Thoracic aorta (tissue), 2 donors: ENCODE measurements at places on chromosomes 5 and 9. TPM values are rescaled to one million over a fixed set of nuclear protein-coding genes. Genes with fewer than 3 reads are reported as not detected.

DNA sequence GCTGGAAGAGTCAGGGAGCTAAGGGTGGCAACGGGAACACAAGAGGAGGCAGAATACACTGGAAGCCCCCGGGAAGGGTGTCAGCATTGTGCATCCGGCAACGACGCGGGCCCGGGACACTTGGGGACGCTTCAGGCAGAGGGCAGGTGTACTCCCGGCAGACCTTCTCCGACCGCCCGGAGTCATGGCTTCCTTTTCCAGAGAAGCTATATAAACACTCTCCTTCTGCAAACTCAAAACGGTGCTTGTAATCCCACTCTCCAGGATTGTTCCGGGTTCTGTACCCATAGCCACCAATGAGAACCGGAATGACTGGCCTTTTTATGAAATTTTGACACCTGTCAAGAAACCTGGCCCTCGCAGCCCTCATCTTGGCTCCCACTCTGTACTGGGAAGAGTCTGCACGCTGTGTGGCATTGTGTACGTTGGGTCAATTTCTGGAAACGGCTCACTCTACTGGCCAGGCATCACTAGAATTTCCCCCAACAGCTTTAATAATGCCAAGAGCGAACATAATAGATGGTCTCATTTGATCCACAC, 462 bp upstream of the MCC start:
- DNase-seq = no peak
- no peaks in the 10 kb centered on the region for H3K27me3 ChIP-seq
- H3K36me3 ChIP-seq = no peaks in the 10 kb centered on the region
- no peak overlapping the region for H3K27ac ChIP-seq
- peaks cover 23% of the 10 kb centered on the region for H3K4me1 ChIP-seq

The PRLR gene
- 2.6 TPM for total RNA-seq

The PAXX gene
- 49.9 TPM for total RNA-seq

DNA sequence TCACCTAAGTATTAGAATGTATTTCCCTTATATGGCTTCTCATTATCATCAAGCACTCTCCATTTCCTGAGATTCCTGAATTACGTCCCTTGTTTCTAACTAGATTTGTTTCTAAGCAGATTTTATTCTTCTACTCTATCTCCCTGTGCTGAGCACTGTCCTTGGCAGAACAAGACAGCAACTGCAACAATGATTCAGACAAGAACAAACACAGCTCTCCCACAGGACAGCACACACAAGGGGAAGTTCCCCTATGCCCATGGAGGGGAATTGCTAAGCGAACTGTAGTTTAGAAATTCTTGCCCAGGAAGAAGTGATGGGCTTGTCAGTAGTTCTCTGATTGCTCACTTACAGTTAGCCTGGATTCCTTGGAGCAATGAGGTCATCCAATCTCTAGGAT, 759.9 kb downstream of the DTWD2 start:
- no peaks in the 10 kb centered on the region for H3K4me1 ChIP-seq
- H3K36me3 ChIP-seq = no peaks in the 10 kb centered on the region
- no peak for DNase-seq
- H3K27me3 ChIP-seq = no peaks in the 10 kb centered on the region
- no peak overlapping the region for H3K27ac ChIP-seq
- H3K4me3 ChIP-seq = no peak overlapping the region

- no peaks in the 10 kb centered on the region for H3K27me3 ChIP-seq
- no peak overlapping the region for H3K4me3 ChIP-seq
Measured at GRCh38 chr5:31048282-31049270, 144.9 kb upstream of the CDH6 start.

- H3K4me3 ChIP-seq = no peak overlapping the region
- H3K36me3 ChIP-seq = no peaks in the 10 kb centered on the region
- no peaks in the 10 kb centered on the region for H3K27me3 ChIP-seq
Measured at GRCh38 chr5:90549729-90550275, 8.8 kb upstream of the ADGRV1 start.

DNA sequence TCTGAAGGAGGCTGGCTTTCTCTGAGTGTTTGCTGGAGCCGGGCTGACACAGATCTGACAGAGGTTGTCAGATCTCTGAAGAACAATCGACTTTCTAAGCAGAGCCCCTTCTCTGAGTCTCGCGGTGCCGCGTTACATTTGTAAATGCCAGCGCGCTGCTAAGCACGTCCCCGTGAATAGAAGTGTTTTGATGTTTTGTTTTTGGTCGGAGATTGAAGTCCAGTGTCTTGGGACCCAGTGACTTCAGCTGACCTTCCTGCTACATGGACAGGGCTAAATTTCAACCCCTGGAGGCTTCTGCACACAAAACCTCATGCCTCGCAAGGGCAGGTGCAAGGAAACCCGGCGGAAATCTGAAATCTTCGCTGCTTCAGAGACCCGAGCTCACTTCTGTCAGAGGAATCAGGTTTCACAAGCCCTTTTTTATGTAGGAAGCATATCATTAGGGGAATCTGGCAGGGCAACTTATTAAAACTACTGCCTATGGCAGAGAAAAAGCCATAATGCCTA, 27.2 kb downstream of the NEUROG1 start:
- H3K36me3 ChIP-seq = no peaks in the 10 kb centered on the region
- H3K27ac ChIP-seq = no peak overlapping the region
- peaks cover 5% of the 10 kb centered on the region for H3K4me1 ChIP-seq
- peak overlapping the region; percentile 0 for H3K4me3 ChIP-seq
- no peak for DNase-seq

The IRX2 gene
- total RNA-seq = 0.28 TPM

GRCh38 chr5:87243161-87243844, 24.4 kb upstream of the RASA1 start:
- peak overlapping the region; percentile 20 for H3K27ac ChIP-seq
- DNase-seq = no peak
- H3K4me1 ChIP-seq = no peaks in the 10 kb centered on the region

DNA sequence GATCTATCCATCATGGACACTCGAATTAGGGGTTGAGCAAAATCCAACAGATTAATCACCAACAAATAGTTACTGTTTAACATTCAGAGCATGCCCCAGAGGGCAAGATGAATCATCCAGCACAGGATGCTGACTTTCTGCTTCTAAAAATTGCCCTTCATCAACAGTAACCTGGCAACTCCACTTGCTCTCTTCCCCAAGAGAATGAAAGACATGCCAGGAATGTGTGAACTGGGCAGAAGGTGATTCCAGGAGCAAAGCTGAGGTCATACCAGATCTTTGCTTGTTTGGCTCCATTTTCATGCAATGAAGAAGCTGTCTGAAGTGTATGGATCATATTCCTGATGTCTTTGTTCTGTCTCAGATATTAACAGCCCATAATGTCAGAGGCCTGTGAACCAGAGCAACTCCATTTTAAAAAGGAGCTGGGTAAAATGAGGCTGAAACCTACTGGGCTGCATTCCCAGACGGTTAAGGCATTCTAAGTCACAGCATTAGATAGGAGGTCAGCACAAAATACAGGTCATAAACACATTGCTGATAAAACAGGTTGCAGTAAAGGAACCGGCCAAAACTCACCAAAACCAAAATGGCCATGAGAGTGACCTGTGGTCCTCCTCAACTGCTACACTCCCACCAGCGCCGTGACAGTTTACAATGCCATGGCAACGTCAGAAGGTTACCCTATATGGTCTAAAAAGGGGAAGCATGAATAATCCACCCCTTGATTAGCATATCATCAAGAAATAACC, 2.5 kb upstream of the ZNF367 start:
- no peak overlapping the region for H3K4me3 ChIP-seq
- H3K36me3 ChIP-seq = no peaks in the 10 kb centered on the region
- peak; percentile 44 for DNase-seq
- H3K4me1 ChIP-seq = peaks cover 24% of the 10 kb centered on the region
- no peaks in the 10 kb centered on the region for H3K27me3 ChIP-seq

DNA sequence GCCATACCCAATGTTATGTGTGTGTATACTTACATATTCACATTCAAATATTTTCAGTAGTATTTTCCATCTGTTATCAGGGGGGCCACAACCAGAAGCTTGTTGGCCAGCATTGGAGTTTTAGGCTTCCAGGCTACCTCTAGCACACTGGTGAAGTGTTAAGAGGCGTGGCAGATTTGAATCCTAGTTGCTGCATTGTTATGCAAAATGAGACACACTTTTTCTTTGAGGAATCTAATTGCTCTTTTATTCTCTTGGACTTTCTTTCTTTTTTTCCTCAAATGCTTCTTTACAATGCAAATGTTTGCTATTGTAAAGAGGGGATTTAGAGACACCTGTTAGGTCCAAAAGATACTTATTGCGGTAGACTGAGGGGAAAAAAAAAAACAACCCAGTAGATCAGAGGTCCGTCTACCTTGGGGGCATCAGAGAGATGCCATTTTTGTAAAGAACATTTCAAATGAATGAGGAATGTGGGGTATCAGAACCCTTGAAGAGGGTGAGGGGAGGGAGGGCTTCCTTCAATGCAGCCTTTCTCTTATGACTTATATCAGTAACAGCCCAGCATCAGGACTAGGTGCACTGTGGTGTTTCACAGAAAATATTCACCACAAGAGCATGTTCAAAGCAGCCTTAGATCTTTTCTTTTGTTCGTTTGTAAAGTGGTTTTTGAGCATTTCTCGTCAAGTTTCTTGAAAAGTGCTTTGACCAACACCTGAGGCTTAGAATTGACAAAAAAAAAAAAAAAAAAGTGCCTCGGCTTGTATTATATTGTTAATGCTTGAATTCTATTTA, 3.8 kb downstream of the SMARCA2 start:
- DNase-seq = no peak
- H3K4me3 ChIP-seq = peak overlapping the region; percentile 94
- H3K36me3 ChIP-seq = no peaks in the 10 kb centered on the region
- H3K27ac ChIP-seq = peak overlapping the region; percentile 99
